Brain pericyte (primary cell): ENCODE measurements at places on chromosomes 11 and 22.

GRCh38 chr11:47987781-47988180, 7.4 kb downstream of the PTPRJ start:
- DNase-seq: no peak

GRCh38 chr11:14189874-14190273, 169.1 kb downstream of the RRAS2 start:
- no peak for DNase-seq

- peak; percentile 82 for DNase-seq
Observed at GRCh38 chr11:844693-845644, 2.3 kb downstream of the TSPAN4 start.

- DNase-seq: no peak
Observed at GRCh38 chr22:35863432-35863831, 145.8 kb downstream of the APOL5 start.

- DNase-seq: no peak
Observed at GRCh38 chr11:10532526-10532925, 8.5 kb downstream of the RNF141 start.

DNA sequence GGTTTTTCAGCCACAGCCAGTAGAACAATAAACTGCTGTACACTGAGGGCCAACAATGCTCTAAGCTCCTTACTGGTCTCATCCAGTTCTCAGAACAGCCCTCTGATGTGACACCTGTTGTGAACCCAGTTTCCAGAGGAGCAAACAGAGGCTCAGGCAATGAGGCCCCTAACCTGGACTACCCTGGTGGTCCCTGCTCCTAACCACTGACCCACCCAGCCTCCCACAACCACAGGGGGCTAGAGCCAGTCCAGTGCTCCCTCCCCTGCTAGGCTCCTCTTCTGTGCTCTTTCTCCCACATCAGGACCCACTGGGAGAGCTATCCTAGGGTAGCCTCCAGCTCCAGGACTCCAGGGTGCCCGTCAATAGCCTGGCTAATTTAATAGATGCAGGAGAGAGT, 4.1 kb upstream of the SMARCB1 start:
- no peak for DNase-seq

GRCh38 chr11:122920579-122920978, 38.0 kb downstream of the JHY start:
- no peak for DNase-seq

- DNase-seq: no peak
Observed at GRCh38 chr11:118635237-118635591, 27.8 kb downstream of the PHLDB1 start.

DNA sequence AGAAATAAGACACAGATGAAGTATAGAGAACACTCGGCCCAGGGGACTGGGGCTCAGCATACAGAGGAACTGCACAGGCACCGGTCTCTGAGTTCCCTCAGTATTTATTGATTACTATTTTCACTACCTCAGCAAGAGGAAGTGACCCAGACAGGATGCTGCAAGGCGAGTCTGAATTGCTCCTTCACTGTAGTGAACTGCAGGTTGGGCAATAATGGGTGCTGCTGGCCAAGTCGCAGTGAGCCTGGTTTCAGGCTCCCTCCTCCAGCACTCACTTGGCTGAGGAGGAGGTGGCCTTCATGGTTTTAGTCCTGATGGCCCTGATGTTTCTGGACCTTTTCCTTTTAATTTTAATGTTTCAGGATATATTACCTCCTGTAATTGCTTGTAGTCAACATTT, 10.4 kb downstream of the OR52K2 start:
- no peak for DNase-seq

DNA sequence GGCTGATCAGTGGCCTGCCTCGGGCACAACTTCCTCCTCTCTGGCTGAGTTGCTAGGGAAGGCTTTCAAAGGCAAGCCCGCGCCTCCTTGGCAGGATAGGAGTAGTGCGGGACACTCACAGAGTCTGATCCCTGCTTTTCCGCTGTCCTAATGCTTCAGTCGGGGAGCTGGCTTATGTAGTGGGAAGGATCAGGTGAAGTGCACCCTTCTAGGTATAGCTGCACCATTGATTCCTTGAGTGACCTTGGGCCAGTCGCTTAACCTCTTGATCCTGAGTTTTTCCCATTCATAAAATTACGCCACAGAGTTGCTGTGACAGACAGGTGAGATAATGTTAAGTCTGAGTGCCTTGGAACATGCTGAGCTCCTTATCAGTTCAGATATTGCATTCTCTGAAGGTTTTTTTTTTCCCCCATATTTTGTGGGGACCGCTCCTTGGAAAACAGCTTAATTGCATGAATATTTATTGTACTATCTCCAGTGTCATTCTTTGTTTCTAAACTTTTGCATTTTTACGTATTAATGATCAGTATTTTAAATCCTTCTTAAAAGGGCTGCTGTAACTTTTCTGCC, 961 bp downstream of the IPO7 start:
- no peak for DNase-seq

GRCh38 chr11:86021377-86021776, 47.5 kb downstream of the PICALM start:
- DNase-seq: no peak

- no peak for DNase-seq
Observed at GRCh38 chr11:78202733-78203167, 14.0 kb downstream of the USP35 start.
